Thyroid gland (tissue), 4 donors: ENCODE measurements at places on chromosomes 2 and 18. TPM values are rescaled to one million over a fixed set of nuclear protein-coding genes. Genes with fewer than 3 reads are reported as not detected.

Gene SLC38A11
- 3.7 TPM for total RNA-seq

Gene KYNU
- total RNA-seq, result 0.93 TPM

Gene CCDC178
- not detected for total RNA-seq

Gene FEZ2
- total RNA-seq, result 40.6 TPM

Gene PSMA8
- total RNA-seq, result not detected

Gene DSG1
- total RNA-seq, result not detected

Gene CCDC68
- total RNA-seq, result 2.6 TPM

Gene LYPD6
- 1.5 TPM for total RNA-seq

Gene SAG
- total RNA-seq, result not detected

Gene AGAP1
- total RNA-seq, result 23.4 TPM

Gene PRKAG3
- total RNA-seq, result not detected

Gene LRRC30
- not detected for total RNA-seq

Gene CNDP1
- 0.25 TPM for total RNA-seq

Gene NETO1
- total RNA-seq, result 2.8 TPM

Gene NPAS2
- 15.4 TPM for total RNA-seq

Gene CCDC138
- 6.6 TPM for total RNA-seq

Gene CHST9
- total RNA-seq, result 0.13 TPM

Gene ARHGEF33
- total RNA-seq, result 1.3 TPM

Gene CCDC150
- total RNA-seq, result 1.3 TPM
